PC-9 (cell line): ENCODE measurements at places on chromosomes 5 and 9.

GRCh38 chr5:56317923-56318561 lies 84.9 kb upstream of the ANKRD55 start:
- H3K27me3 ChIP-seq = no peaks in the 10 kb centered on the region
- H3K4me1 ChIP-seq = peaks cover 2% of the 10 kb centered on the region; the same call in 1 of the 2 replicates

- no peak overlapping the region for H3K4me3 ChIP-seq
- H3K4me1 ChIP-seq = no peaks in the 10 kb centered on the region
- no peaks in the 10 kb centered on the region for H3K36me3 ChIP-seq
- DNase-seq = no peak
- H3K27ac ChIP-seq = no peak overlapping the region
- no peaks in the 10 kb centered on the region for H3K27me3 ChIP-seq
These were observed 274.0 kb upstream of the DAPK1 start for GRCh38 chr9:87223392-87224246.

GRCh38 chr9:35426627-35427026 lies 63.3 kb upstream of the RUSC2 start:
- no peaks in the 10 kb centered on the region for H3K27me3 ChIP-seq
- DNase-seq = peak; percentile 45
- peak overlapping the region; percentile 16; the same call in 1 of the 2 replicates for H3K4me3 ChIP-seq
- H3K36me3 ChIP-seq = no peaks in the 10 kb centered on the region
- peaks cover 12% of the 10 kb centered on the region for H3K4me1 ChIP-seq

- no peaks in the 10 kb centered on the region for H3K27me3 ChIP-seq
- DNase-seq = no peak
- no peak overlapping the region for H3K4me3 ChIP-seq
- no peaks in the 10 kb centered on the region for H3K4me1 ChIP-seq
These were observed 15.4 kb downstream of the NIPSNAP3B start for GRCh38 chr9:104779334-104779733.
